GM12892 (cell line): ENCODE measurements at places on chromosomes 1 and 21.

- DNase-seq = no peak
Measured at GRCh38 chr1:151277249-151277648, 4.8 kb upstream of the ZNF687 start.

DNA sequence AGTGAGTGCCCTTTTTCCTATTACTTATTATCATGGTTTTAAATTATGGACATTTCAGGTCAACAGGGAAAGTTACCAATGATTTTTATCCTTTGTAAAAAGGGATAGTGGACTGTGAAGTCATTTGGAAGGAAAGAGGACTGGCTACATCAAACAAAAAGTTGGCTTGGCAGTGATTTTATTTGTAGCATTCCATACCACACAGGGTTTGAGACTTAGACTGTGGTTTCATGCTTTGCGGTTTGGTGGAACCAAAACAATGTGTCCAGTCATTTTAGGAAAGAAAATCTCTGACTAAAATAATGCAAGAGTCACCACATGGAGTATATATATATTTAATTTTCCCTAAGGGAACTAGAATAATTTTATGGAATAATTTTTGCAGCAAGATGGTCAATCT is 239.5 kb downstream of the HMCN1 start:
- DNase-seq = no peak

DNA sequence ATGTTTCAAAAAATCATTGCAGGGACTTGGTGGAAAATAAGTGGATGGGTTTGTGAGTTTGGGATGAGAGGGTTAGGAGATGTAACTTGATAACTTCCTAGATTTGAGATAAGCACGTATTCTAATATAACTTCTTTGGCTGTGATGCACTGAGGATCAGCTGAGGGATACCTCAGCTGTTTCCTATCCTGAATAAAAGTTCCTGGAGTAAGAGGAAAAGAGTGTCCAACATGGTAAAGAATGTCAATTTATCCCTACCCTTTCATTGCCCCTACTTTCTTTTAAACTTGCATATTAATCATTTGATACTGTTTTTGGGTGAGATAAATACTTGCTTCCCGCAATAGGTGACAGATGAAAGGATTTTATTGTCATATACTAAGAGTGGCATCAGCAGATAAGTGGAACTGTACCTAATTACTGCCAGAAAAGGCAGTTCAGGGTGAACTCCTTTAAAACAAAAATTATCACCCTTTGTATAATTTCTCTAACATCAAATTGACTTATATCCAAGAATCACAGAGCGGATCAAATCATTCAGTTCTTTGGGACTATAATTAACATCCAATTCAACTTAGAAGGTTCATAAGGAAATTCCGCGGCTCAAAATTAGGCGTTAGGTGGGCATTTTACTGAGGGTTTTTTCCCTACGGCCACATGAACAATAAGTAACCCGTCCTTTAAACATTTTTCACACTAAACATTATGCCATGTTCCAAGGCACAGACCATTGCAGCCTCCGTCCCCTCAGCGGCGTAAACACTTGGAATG is 1.4 kb upstream of the SUCO start:
- no peak for DNase-seq

GRCh38 chr21:38570596-38570995 is 72.3 kb upstream of the ERG start:
- DNase-seq = no peak

DNA sequence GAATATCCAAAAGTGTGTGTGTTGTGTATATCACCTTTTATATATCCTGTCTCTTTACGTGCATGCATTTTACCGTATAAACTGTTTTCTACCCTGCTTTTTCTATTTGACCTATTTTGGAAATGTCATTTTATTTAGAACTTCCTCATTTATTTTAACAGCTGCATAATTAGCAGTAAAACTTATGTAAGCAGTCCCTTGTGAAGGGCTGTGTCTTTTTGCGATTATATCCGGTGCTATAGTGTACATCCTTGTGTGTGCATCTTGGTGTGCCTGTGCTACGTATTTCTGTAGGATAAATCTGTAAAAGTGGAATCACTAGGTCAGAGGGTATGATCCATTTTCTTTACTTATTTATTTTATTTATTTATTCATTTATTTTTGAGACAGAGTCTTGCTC is 7.2 kb downstream of the LGALS8 start:
- DNase-seq = no peak

DNA sequence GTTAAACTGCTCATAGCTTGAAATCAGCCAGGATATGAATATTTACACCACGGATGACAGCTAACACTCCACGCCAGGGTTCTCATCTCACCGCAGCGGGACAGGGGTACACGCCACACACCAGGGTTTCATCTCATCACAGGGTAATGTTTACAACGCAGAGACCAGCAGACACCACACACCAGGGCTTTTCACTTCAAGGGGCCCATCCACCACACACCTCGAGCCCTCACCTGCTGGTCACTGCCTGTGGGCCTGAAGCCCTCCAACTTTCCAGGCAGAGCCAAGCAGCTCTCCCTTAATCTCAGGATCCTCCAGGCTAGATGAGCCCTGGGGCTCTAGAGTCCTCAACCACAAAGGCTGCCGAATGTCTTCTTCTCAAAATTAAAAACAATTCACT is 1.3 kb upstream of the KRTAP10-12 start:
- no peak for DNase-seq

- DNase-seq = no peak
Measured at GRCh38 chr1:1357871-1358432, 403 bp downstream of the MXRA8 start.

- peak; percentile 96 for DNase-seq
Measured at GRCh38 chr1:11934302-11935056, at the start of gene PLOD1. PLOD1 (plus strand) TSS chr1:11934717; CDS start chr1:11934780, 63 bp downstream.

GRCh38 chr1:28894785-28895184 is 19.6 kb upstream of the EPB41 start:
- no peak for DNase-seq

GRCh38 chr21:25710550-25710949 is 24.2 kb downstream of the ATP5PF start:
- no peak for DNase-seq

- DNase-seq = no peak
Measured at GRCh38 chr1:12147201-12147701, 19.5 kb upstream of the TNFRSF1B start.
